Breast epithelium (tissue), 4 donors: ENCODE measurements at places on chromosomes 12 and 14. TPM values are rescaled to one million over a fixed set of nuclear protein-coding genes. Genes with fewer than 3 reads are reported as not detected.

MUCL1 gene
- total RNA-seq = 95.6 TPM

DNA sequence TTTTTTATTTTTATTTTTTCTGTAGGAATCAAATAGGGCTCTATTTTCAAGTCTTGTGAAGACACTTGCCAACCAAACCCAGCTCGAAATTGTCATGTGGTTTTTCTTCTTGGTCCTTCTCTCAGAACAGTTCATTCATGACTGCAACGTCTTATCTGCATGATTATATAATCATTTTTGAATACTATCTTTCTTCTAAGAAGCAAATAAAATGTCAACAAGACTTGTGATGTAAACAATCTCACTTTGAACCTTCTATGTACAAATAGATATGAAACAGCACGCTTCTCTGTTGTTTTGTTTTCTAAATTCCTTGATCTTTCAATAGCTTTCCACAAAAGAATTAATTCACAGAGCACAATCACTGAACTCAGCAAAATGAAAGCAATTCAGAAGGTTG is 320.7 kb downstream of the SOX5 start:
- no peak for DNase-seq

DNA sequence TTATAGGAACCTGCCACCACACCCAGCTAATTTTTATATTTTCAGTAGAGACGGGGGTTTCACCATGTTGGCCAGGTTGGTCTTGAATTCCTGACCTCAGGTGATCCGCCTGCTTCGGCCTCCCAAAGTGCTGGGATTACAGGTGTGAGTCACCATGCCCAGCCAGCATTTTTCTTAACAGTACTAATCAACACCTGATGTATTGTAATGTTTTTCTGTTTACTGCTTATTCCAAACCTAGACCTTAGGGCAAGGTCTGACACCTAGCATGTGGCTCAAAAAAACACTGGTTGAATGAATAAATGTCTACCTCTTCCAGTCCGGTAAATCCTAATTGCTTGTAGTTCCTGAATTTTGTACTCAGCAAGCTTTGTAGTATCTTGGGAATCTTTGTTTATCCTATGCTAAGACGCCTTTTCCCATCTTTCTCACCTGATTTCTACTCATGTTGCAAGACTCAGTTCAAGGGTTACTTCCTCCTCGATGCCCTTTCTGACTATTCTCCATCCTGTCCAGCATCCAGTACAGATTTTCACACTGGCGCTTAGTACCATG is 2.8 kb downstream of the PAN2 start:
- DNase-seq = no peak

- no peak for DNase-seq
Measured at GRCh38 chr14:72928872-72929271, 2.6 kb downstream of the DCAF4 start.

DNA sequence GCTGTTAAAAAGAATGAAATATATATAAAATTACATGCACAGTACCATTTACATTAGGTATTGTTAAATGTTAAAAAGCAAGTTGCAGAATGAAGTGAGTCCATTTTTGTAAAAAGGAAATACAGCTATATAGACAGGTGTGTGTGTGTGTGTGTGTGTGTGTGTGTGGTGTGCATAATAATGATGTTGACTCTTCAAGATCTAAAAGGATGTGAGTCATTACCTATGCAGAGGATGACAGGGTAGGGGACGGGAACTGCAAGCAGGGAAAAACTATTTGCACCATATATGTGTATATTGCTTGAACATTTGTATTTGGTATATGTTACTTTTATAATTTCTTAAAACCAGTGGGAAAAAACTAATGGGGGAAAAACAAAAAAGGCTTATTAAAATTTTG is 3.1 kb downstream of the C14orf39 start:
- DNase-seq = no peak

- DNase-seq = no peak
Measured at GRCh38 chr12:129861951-129862350, 41.9 kb downstream of the TMEM132D start.

ZC2HC1C gene
- 2.6 TPM for total RNA-seq

GRCh38 chr12:74732164-74732784 is 194.6 kb downstream of the ATXN7L3B start:
- no peak for DNase-seq

DNA sequence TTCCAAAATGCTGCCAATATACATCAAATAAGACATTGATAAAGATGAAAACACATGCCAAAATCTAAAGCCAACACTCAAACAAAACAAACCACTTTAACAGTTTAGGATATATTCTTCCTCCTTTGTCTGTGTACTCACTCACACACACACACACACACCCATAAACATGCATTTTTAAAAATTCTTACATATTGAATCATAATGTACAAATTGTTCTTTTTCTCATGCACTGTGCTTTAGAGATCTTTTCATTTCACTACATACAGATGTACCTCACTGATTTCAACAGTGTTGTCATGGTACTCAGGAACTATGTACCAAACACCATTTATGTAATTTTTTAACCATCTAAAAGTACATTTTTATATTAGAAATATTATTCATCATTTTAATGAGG is 9.5 kb upstream of the RERG start:
- no peak for DNase-seq

LEMD3 gene
- total RNA-seq = 69.4 TPM
